WTC11 (cell line): ENCODE measurements at places on chromosomes 7 and 10. TPM values are rescaled to one million over a fixed set of nuclear protein-coding genes. Genes with fewer than 3 reads are reported as not detected.

Gene SOSTDC1
- 0.09 to 0.23 TPM (median 0.15 TPM) in 3 replicates for total RNA-seq

Gene ACSL5
- 0.18 to 0.37 TPM (median 0.22 TPM) in 3 replicates for total RNA-seq

Gene IDI2
- not detected in 3 replicates for total RNA-seq

Gene PRKAR2B
- total RNA-seq = 17.5 to 29.6 TPM (median 17.7 TPM) in 3 replicates

Gene KLLN
- 0.52 to 1.1 TPM (median 1.0 TPM) in 3 replicates for total RNA-seq

Gene GHITM
- 95.9 to 98.8 TPM (median 97.6 TPM) in 3 replicates for total RNA-seq

Gene CCDC172
- 1.8 to 3.0 TPM (median 2.0 TPM) in 3 replicates for total RNA-seq

Gene VSTM4
- total RNA-seq = 0.66 to 0.72 TPM (median 0.71 TPM) in 3 replicates

- 0 out of 2 replicates have a peak, but pooled peaks cover 2% of the 10 kb centered on the region for H3K36me3 ChIP-seq
- peaks cover 5% of the 10 kb centered on the region for H3K27me3 ChIP-seq
- H3K4me3 ChIP-seq = no peak overlapping the region
Observed at GRCh38 chr7:91843831-91844230, 36.7 kb downstream of the MTERF1 start.

GRCh38 chr7:137774793-137775201, 72.0 kb downstream of the DGKI start:
- no peaks in the 10 kb centered on the region for H3K36me3 ChIP-seq
- no peaks in the 10 kb centered on the region for H3K27me3 ChIP-seq
- no peak for DNase-seq
- peaks cover 10% of the 10 kb centered on the region for H3K4me1 ChIP-seq

GRCh38 chr10:79155301-79156081, 86.7 kb downstream of the ZMIZ1 start:
- H3K36me3 ChIP-seq = no peaks in the 10 kb centered on the region
- H3K27me3 ChIP-seq = no peaks in the 10 kb centered on the region
- peak overlapping the region; percentile 93 for H3K27ac ChIP-seq
- DNase-seq = no peak
- H3K4me3 ChIP-seq = no peak overlapping the region

DNA sequence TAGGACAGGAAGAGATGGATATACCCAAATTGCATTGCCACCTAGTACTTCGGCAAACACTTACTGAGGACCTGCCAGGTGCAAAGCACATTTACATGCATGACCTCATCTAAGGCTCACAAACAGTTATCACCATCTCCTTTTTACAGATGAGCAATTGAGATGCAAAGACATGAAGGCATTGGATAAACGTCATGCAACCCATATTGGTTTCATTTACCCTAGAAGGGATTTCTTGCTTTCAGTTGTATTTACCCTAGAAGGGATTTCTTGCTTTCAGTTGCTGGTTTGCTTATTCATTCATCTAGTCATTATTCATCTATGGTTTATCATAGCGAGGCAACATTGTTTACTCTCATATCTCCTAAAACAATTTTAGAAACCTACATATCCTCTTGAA, 52.2 kb downstream of the STEAP1B start:
- peaks cover 38% of the 10 kb centered on the region for H3K4me1 ChIP-seq
- DNase-seq = no peak
- no peaks in the 10 kb centered on the region for H3K36me3 ChIP-seq
- H3K27me3 ChIP-seq = no peaks in the 10 kb centered on the region
- no peak overlapping the region for H3K27ac ChIP-seq
- no peak overlapping the region for H3K4me3 ChIP-seq

DNA sequence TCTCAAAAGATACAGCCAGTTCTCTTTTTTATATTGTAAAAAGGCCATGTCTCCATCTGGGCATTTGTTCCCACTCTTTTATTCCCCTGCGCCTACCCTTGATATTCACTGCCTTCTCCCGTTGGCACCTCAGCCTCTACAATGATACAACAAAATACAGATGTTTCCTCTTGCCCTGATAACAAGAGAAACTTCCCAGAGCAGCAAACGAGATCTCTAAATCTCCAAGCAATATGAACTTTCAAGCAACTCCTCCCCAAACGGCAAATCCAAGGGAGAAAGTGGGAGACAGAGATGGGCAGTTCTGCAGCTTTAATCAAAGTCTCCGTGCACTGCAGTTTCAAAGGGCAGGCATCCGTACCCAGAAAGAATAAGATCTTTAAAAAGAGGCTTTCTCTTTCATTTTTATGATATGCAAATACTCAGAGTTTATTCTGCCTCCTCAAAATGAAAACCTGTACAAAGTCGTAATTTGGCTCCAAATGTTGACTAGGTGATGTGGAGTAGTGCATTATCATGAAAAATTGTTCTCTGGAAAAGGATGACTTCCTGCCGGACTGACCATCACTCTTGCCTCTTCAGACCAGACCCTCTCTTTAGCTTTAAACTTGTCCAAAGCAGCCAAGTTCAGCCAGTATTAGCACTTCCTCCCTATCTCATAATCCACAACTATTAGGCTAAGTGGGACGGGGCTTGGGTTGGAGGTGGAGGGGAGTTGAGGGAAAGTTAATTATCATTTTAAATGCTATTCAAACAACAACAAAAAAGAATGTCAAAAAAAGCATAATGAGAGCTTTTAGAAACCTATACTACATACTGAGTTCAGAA, 682 bp downstream of the HGF start:
- no peaks in the 10 kb centered on the region for H3K36me3 ChIP-seq
- no peak for DNase-seq
- H3K4me1 ChIP-seq = peaks cover 22% of the 10 kb centered on the region
- no peak overlapping the region for H3K27ac ChIP-seq
- peak overlapping the region; percentile 12 for H3K4me3 ChIP-seq

DNA sequence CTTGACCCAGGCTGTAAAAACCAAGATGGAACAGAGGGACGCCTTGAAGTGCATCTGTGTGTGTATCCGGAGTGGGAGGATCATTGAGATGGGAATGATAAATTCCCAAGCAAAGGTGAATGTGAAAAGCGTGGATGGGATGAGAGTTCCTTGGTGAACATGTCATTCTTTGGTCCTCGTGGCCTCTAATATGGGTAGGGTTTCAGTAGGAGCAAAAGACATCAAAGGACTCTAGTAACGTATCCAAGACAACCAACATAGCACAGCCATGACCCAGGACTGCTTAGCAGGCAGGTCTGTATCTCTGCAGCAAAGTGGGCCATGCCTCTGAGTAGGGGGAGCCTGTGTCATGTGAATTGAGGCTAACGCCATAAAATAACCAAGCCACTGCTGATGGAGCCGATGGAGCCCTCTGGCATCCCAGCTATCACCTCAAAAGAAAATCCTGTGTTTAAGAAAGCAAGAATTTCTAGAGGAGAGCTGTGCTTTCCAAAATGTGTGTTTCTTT, 98.6 kb downstream of the CCDC3 start:
- no peak overlapping the region for H3K27ac ChIP-seq
- no peak for DNase-seq
- peaks cover 8% of the 10 kb centered on the region; the same call in 1 of the 2 replicates for H3K4me1 ChIP-seq

- no peak for DNase-seq
- H3K4me1 ChIP-seq = no peaks in the 10 kb centered on the region
- H3K27ac ChIP-seq = no peak overlapping the region
- H3K27me3 ChIP-seq = no peaks in the 10 kb centered on the region
- H3K4me3 ChIP-seq = no peak overlapping the region
Observed at GRCh38 chr10:63166742-63167258, 33.7 kb downstream of the NRBF2 start.

DNA sequence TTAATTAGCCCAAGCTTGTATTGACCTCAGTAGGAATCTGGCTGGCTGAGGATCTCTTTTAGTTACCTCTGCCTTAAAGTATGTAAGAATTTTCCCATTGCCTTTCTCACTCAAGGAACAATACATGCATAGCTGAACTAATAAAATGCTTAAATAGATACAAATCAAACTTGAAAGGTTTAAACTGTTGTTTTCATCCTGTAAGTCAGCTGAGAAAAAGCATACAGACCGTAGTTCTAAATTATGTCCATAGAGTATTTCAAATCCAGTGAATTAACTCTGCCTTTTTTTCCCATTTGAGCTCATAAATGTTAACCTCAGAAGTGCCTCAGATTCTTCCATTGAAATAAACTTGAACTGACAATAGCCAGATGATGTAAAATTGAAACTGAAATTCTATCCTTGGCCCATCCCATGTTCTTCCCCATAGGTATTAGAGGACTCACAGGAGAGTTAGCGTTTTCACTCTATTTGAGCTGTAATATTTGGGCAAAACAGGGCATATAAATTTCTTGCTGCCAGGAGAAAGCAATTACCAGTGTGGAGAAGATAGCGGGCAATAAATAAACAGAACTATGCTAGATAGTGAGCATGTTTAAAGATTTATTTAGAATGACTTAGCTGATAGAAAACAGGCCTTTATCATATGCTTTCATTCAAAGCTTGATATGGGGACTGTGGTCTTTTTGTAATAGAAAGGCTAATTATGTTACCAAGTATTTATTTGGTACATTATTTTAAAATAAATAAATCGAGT, 163.7 kb downstream of the WNT2 start:
- H3K4me1 ChIP-seq = no peaks in the 10 kb centered on the region
- H3K36me3 ChIP-seq = no peaks in the 10 kb centered on the region
- DNase-seq = no peak
- no peak overlapping the region for H3K4me3 ChIP-seq
- H3K27me3 ChIP-seq = no peaks in the 10 kb centered on the region

DNA sequence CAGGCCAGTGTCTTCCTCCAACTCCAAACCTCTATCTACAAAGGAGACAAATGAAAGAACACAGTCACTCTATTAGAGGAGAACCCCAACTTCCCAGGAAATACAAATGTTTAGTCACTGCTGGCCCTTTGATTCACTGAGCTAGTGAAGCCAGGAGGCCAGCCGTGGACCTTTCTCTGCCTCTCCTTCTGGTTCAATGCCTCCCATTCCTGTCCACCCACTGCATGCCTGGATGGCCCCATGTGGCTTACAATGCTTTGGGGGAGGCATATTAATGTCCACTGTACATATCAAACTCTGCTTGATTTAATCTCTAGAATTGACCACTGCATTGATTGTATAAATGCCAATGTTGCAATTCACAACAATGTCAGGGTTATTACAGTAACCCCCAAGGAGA, 687.3 kb downstream of the KCNMA1 start:
- H3K4me1 ChIP-seq = no peaks in the 10 kb centered on the region
- no peak for DNase-seq
- no peaks in the 10 kb centered on the region for H3K36me3 ChIP-seq

- H3K27me3 ChIP-seq = no peaks in the 10 kb centered on the region
- H3K36me3 ChIP-seq = no peaks in the 10 kb centered on the region
- H3K4me3 ChIP-seq = peak overlapping the region; percentile 34
- DNase-seq = peak; percentile 73
Observed at GRCh38 chr10:102627736-102628293, 16.5 kb upstream of the TRIM8 start.

GRCh38 chr10:119316729-119317097, 109.3 kb downstream of the GRK5 start:
- H3K4me1 ChIP-seq = peaks cover 42% of the 10 kb centered on the region
- DNase-seq = no peak

DNA sequence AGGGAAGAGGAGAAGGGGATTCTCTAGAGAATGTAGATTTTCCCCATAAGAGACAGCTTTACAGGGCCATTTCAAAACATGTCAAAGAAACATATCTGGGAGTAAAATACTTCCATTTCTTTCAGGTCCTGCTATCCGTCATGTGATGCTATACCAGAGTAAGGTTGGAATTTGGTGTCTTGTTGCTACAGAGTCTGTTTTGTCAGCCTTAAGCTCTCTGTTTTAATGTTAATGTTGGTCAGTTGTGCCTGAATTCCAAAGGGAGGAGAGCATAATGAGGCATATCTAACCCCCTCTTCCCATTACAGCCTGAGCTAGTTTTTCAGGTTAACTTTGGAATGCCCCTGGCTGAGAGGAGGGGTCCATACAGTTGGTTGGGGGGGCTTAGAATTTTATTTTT, 94.7 kb upstream of the CCDC71L start:
- H3K4me1 ChIP-seq = peaks cover 4% of the 10 kb centered on the region; the same call in 1 of the 2 replicates
- no peak overlapping the region for H3K27ac ChIP-seq
- DNase-seq = no peak
- H3K4me3 ChIP-seq = no peak overlapping the region
- H3K27me3 ChIP-seq = no peaks in the 10 kb centered on the region
- H3K36me3 ChIP-seq = peaks cover 35% of the 10 kb centered on the region

DNA sequence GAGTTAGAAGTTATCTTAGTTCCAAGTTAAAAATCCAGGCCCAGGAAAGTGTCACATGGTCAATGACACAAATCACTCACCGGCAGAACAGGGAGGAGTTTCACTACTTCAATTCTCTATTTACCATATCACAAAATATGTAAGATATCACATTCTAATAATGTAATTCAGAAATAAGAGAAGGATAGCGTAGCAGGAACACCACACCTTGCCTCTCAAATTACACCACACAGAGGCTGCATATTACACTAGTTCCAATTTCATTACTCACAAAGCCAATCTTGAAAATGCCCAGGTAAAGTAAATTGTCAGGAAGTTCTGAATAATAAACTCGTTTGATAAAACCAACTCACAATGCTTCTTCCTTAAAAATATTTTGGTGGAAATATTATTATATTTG, 169.2 kb downstream of the CTTNBP2 start:
- no peak for DNase-seq
- peaks cover 15% of the 10 kb centered on the region for H3K4me1 ChIP-seq
- no peaks in the 10 kb centered on the region for H3K27me3 ChIP-seq
- peaks cover 2% of the 10 kb centered on the region; the same call in 1 of the 2 replicates for H3K36me3 ChIP-seq
- H3K4me3 ChIP-seq = no peak overlapping the region
- no peak overlapping the region; the same call in 1 of the 2 replicates for H3K27ac ChIP-seq

GRCh38 chr10:30392564-30392990, 41.4 kb upstream of the MAP3K8 start:
- DNase-seq = peak; percentile 85
- no peaks in the 10 kb centered on the region for H3K36me3 ChIP-seq
- peak overlapping the region; percentile 37; the same call in 1 of the 2 replicates for H3K4me3 ChIP-seq

DNA sequence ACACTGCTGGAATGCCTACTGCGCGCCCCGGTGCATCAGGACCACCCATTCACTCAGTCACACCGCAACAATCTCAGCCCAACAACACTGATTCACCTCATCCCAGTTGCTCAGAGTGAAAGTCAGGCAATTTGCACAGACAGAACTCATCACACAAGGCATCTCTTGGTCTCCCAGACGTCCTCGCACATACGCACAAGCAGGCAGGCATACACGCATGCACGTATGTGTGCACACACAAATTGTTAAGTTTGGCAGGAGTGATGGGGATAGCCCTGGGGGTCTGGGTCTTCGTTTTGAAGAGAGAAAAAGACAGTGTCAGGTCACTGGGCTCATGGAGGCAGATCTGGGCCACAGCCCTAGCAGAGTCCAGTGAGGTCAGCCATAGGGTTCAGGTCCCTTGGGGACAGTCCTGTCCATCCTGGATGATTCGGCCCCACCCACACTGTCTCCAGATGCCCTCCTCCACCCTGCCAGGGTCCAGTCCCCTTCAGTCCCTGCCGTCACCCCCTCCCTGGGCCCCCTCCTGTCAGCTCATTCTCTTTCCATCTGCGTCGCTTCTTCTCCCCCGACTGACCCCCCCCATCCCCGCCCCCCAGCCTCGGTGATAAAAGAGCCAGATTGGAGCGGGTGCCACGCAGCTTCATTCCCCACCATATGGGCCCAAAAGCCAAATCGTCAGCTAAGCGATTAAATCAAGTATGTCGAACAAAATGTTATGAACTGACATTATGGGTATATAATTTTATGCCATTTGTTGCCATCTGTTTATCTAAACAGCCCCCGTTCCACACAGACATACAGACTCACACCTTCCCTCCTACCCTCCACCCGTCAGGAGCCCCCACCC, 48.5 kb upstream of the SLF2 start:
- no peak overlapping the region for H3K27ac ChIP-seq
- H3K4me3 ChIP-seq = no peak overlapping the region
- DNase-seq = no peak
- H3K27me3 ChIP-seq = peaks cover 66% of the 10 kb centered on the region
- peaks cover 12% of the 10 kb centered on the region for H3K4me1 ChIP-seq
